Hypothalamus (tissue), 51 donors: ENCODE measurements at places on chromosomes 5 and 9.

DNA sequence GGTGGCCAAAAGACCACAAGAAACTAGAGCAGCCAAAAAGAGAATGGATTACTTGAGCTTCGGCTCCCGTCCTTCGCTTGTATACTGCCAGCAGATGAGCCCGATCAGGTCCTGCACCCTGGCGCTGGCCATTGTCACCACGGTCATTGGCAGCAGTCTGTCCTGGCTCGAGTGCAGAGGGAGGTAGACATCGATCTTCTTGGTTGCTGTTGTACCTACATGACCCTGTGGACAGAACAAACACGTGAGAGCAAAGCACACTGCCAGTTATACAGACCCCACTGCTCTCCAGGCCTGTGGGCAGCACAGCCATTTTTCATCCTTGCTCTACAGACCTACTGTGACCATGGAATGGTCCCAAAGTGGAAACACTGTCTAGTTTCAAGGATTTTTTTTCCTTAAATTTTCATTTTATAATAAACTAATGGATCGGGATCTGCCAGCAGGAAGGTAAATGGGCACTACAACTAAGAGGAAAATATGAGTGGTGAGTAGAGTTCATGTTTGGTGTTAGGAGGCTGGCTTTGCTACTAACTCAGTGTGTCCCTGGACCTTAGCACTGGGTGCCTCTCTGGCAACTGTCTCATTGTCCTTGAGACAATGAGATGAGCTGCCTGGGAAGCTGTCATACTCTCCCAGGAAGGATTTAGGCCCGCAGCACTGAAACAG, 121.4 kb downstream of the MAPKAP1 start:
- no peak for DNase-seq

GRCh38 chr9:127897193-127897692, 2.2 kb downstream of the ST6GALNAC6 start:
- DNase-seq = peak; percentile 84

DNA sequence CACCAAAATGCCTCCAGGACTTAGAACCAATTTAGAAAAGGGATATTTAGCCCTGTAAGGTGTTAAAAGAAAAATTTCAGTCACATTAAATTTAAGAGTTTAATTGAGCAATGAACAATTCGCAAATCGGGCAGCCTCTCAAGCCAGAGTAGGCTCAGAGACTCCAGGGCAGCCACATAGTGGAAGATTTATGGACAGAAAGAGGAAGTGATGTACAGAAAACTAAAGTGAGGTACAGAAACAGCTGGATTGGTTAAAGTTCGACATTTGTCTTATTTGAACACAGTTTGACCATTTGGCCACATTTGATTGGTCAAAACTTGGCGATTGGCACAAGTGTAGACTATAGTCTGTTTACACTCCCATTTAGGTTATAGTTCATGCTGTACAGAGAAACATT, 525.9 kb upstream of the ZNF608 start:
- DNase-seq = no peak

DNA sequence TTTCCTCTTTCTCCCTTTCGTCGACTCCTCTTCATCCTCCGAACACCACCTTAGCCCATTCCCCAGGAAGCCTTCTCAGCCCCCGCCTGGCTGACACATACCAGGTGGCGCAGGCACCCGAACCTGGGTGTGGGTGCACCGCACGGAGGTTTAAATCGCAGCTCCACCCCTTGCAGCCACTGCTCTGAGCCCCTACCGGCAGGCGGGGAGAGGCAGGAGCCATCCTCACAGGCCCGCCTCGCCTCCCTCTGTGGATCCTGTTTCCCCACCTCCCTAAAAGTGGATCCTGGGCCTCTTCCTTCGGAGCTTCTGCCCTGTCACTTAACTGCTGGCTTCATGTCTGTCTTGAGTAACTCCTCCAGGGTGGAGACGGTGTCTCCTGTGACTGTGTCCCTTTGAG, 110.7 kb downstream of the OLFM1 start:
- DNase-seq = no peak

- peak; percentile 22 for DNase-seq
Observed at GRCh38 chr5:61332851-61333320, 828 bp downstream of the ZSWIM6 start.

GRCh38 chr5:177176175-177176711, 42.7 kb downstream of the NSD1 start:
- DNase-seq = no peak

- no peak for DNase-seq
Observed at GRCh38 chr5:123007754-123008153, 28.8 kb downstream of the PPIC start.

DNA sequence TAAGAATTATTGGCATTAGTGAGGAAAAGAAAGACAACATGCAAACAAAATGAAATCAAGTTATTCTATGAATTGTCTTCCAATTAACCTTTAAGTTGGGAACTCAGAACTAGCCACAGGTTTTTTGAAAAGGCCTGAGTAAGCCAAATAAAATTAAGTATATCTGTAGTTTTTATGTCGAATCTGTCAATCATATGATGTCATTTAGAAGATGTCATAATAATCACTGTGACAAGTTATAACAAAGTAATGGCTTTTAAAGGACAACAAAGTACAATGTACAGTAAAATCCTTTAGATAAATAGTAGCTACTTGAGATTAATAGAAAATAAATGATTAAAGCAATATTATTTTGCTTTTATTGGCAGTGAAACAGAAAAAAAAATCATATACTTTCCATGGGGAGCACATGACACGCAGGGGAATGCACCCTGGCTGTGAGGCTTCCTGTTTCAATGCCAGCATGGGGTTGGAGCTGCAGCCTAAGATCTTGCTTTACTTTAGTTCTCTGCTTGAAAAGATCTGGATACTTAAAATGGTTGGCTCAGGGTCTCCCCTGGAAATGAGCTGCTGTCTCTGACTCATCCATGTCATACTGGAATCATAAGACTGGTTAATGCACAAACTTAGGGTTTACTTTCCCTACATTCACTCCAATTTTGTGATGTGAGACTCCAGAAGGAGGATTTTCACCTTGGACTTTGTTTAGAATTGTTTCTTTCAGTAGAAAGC, 284.3 kb downstream of the TAF11L14 start:
- no peak for DNase-seq

GRCh38 chr9:92164490-92164889, 49.3 kb upstream of the SPTLC1 start:
- no peak for DNase-seq

DNA sequence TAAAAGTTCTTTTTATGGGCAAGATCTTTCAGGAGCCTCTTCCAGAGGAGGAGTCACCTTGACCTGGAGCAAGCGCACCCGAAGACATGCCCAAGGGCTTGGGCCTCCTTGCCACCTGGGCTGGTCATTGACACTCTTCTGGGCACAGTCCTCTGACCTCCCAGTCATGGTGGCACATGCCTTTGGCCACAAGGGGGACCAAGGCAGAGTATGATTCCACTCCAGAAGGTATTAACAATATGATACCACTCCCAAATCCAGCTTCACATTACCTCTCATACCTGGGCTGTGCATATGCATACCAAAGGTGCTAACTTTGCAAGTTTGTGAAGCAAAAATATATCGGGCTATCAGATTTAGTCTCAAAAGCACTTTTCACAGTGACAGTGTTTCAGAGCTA, 84.6 kb downstream of the MAST4 start:
- DNase-seq = no peak

DNA sequence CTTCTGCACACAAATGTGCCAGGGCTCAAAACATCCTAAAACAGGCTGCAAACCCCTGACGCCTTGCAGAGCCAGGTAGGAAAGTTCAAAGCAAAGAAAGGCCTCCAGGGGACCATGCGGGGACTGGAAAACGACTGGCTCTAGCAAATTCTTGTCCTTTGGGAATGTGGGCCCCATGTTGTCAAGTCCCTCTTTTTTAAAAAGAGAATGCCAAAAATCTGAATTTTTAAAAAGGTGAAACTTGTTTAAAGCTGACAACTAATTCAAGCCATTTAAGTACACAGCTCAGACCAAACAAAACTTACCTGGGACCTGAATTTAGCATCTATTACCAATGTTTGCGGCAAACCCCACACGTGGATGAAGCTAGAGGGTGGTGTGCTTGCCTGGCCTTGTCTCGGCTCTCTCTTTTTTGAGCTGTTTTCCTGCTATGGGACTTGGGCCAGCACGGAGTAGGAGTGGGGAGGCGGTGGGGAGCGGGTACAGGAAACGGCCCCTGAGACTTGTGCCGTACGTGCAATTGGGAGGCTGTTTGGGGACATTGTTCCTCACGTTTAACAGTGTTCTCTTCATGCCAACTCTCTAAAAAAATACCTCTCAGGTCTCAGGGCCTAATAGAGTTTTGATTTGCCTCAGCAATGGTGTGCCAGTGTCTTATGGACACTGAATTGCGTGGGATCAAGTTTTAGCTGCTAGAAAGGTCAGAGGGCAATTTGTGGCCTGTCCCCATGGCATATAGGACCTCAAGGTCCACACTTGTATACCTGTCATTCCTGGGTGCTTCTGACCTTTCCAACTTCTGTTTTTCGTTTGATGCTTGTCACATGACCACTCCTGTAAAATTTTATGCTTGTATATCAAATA, 15.1 kb upstream of the PHF19 start:
- no peak for DNase-seq

GRCh38 chr9:123344192-123344949, 11.6 kb upstream of the CRB2 start:
- DNase-seq = no peak

DNA sequence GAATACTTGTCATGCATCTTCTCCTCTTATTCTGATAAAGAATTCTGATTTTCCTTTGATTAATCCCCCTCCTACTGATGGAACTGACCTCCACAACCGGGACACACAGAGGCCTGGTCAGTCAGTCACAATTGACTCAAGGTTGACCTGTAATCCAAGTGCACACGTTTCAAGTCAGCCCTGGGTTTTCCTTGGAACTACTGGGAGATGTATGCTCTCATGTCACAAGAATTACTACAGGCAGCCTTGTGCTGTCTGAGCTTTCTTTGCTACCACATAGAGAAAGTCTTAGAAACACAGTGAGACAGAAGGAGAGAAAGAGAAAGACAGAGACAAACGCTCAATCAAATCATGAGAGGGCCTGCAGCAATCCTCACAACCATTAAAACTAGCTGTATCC, 345.8 kb downstream of the PDE4D start:
- DNase-seq = no peak

- no peak for DNase-seq
Observed at GRCh38 chr9:20848490-20848889, 164.4 kb downstream of the FOCAD start.

DNA sequence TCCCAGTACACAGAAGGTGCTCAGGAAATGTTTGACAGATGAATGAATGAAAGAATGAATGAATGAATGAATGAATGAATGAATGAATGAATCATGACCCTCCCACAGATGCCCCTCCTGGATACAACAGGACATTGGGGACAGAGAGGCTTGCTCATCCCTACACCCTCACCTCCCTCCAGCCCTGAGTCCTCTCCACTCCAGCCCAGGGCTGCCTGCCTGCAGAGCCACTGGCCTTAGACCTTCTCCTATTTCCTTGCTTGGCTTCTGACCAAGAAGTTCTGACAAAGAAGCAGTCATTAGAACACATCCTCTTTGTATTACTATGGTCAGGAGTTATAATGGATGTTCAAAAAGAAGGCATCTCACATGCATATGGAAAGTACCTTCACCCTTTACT, 240.7 kb upstream of the DAPK1 start:
- DNase-seq = no peak

- DNase-seq = no peak
Observed at GRCh38 chr5:119583684-119584083, 45.7 kb upstream of the FAM170A start.

DNA sequence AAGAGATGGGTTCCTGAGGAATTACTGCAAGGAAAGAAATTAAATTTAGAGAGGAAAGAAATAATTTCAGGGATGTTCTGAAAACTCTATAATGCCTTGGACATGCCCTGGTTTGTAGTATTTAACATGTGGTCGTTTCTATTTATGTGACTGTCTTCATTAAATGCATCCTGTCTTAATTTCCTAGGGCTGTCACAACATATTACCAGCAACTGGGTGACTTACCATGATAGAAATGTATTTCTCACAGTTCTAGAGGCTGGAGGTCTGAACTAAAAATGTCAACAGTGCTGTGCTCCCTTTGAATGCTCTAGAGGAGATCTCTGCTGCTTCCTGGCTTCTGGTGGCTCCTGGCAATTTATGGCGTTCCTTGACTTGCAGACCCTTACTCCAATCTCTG, 287.7 kb downstream of the FBXL7 start:
- DNase-seq = no peak

DNA sequence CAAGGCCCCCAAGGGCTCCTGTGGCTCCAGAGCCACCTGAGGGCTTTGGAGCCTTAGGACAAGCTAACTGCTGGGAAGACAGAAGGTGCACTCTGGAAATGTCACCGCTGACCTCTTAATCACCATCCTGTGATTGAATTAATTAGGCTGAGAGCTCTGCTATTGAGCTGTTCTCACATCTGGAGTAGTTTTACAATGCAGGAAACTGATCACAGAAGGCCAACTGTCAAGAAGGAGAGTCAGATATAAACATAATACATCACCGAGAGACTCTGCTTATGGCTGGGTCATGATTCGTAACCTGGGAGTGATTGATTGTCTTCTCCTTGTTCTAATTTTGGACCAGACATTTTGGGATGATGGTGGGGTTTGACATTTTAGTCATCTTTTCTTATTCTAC, 226.1 kb downstream of the SLIT3 start:
- no peak for DNase-seq

DNA sequence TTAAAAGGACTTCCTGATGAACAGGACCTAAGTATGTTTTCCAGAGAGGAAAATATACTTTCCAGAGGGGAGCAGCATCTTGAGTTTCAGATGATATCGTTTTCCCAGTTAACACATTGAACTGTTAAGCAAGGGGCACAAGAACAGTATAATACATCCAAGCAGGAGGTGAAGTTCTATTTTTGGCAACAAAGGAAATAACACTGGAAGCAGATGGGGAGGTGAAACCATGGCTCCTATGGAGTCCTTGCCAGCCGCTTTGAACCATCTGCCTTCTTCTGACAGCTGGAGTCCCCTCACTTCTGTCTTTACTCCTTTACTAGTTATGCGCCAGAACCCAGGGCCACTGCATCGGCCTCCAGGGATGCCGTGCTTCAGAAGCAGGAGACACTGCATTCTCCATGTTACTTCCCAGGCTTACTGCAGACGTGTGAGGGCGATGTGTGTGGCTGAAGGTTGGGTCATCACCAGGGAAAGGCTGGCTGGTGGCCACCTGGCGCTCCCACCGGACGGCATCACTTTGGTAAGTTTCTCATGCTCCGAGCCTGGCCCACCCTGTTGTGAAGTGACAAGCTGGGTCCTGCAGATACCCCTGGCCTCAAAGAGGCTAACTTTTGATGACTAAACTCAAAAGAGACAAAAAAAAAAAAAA, 77.8 kb downstream of the TTLL11 start:
- no peak for DNase-seq

GRCh38 chr9:33101104-33101951, 24.9 kb upstream of the SMU1 start:
- DNase-seq = peak; percentile 6

DNA sequence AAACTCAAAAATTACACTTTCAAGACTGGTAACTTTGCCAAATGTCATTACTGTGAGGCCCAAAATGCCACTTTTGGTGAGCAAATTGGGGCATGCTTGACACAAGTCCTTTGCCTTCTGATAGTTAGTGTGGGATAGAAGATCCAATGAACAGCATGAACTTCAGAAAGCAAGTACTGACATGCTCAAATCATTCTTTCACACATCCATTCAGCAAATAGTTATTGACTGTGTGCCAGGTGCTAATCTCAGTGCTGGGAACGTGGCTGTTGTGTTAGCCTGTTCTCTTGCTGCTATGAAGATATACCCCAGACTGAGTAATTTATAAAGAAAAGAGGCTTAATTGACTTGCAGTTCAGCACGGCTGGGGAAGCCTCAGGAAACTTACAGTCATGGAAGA, 247.0 kb downstream of the CHSY3 start:
- DNase-seq = no peak
